Stimulated activated CD4-positive, alpha-beta T cell treated with anti-CD3 and anti-CD28 coated beads, TNF-alpha, amount 100 ng/mL, for 4 hours (primary cell): ENCODE measurements at places on chromosomes 3 and 15.

- no peak for DNase-seq
Observed at GRCh38 chr3:141103067-141103466, 51.9 kb downstream of the SPSB4 start.

DNA sequence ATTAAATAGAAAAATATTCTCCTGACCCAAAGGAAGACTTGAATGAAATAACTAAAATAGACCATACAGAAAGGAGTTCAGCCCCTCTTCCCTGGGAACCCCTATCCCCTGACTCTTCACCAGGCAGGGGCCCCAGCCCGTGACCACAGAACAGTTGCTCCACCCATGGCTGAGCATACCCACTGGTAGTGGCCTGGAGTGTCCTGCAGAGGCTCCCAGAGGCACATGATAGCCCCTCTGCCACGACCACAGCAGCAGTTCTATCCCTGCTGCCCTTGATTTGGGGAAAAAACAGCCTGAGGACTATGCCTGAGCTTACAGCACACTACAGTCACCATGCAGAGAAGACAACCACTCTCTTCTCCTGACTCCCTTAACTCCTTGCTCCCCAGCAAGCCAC is 31.8 kb downstream of the TTC14 start:
- no peak for DNase-seq

DNA sequence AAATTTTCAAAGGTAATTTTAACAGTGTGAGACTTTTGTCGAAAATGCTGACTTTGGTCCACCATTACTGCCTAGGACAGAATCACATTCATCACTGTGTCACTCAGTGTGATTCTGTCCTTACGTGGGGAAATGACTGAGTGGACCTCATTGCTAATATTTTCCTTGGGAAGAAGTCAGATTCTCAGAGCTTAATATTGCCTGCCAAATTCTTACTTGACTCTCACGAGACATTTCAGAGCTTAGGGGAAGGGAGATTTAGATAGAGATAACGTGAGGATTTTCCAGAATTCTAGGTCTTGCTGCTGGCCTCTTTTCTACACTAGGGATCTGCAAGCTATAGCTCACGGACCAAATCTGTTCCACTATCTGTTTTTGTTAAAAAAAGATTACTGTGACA is 270.4 kb downstream of the SUCLG2 start:
- no peak for DNase-seq

- no peak for DNase-seq
Observed at GRCh38 chr3:141457624-141458236, 29.1 kb upstream of the RASA2 start.

- DNase-seq = no peak
Observed at GRCh38 chr3:4061783-4062360, 241.3 kb upstream of the SETMAR start.

- no peak for DNase-seq
Observed at GRCh38 chr3:4693620-4694019, 200.5 kb downstream of the ITPR1 start.

DNA sequence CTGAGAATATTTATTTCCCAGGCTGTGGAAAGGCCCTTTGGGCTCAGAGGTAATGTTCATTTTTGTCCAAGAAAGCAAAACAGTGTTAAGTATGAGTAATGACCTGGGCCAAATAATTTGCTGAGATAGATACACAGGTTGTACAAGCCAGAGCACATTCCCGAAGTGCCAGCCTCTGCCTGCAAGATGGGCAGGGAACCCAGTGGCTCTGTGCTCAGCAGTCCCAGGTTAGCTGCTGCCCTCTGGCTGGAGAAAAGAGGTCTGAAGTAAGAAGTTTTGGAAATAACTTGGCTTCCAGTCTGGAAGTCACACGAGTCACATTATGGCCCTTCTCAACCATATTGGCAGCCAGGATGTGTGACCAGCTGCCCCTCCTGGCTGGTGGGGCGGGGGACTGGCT is 20.2 kb downstream of the MYZAP start:
- no peak for DNase-seq

DNA sequence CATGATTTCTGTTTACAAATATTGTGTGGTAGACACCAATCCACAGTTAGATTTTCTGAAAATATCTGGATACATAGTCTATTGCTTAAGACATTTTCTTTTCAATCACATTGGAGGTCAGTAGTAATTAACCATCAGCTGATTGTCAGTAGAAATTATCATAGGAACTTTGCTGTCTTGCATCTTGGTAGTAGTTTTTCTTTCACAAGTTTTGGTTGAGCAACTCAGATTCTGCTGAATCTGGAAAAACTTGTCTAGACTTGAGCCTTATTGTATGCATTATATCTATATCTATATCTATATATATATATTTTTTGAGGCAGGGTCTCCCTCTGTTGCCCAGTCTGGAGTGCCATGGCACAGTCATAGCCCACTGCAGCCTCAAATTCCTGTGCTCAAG is 4.0 kb downstream of the RAB11A start:
- no peak for DNase-seq

DNA sequence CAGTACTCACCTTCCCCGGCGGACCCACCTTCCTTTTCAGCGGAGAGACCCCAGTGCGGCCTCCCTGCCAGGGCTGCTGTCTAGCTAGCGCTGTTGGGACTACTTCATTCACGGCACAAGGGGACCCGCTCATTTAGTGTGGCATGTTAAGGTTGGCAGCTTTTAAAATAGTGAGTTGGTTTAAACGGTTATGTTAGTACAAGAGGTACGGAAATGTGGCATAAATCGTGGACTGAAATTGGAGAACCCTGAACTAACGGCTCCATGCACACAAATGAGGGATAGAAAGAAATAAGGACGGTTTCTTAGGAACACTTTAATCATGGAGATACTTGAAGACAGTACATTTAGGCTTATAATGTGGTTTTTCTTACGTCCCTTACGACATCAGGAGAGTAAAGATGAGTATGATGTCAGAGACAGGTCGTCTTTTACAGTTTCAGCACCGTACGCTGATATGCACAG is 752 bp downstream of the CEP63 start:
- DNase-seq = no peak

GRCh38 chr3:52059781-52060180 is 3.4 kb upstream of the DUSP7 start:
- no peak for DNase-seq

- DNase-seq = no peak
Observed at GRCh38 chr3:146640955-146641867, 36.1 kb upstream of the PLSCR5 start.

GRCh38 chr3:194257916-194258668 is 93.0 kb downstream of the CPN2 start:
- DNase-seq = no peak
